ENCODE measurements at places on chromosomes 1 and 21.

DNA sequence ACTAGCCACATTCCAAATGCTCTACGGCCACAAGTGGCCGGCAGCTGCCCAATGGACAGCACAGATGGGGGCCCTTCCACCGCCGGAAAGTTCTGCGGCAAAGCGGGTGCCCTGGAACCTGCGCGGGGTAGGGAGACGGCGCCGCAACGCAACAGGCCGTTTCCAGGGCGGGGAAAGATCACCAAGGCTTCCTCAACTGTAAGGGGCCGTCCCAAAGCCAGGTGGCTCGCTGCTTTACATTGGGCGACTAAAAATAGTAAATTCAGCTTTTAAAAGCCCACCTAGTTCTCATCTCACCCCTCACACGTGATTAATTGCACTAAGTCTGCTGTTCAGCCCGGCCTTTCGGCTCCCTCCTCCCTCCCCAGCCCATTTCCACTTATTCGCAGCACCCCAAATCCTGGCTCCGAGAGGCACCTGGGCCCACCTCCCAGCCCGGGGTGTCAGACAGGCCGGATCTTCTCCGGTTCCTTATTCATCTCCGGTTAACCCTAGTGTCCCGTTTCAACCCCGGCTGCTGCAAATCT, 643 bp downstream of the CFAP298 start:
- no peak for DNase-seq

- DNase-seq = peak; percentile 67
These were observed 28.2 kb downstream of the CTNNBIP1 start for GRCh38 chr1:9881838-9882249.

- DNase-seq = no peak
These were observed 142.7 kb downstream of the NPHP4 start for GRCh38 chr1:5849550-5849949.

- no peak for DNase-seq
These were observed 34.3 kb upstream of the CCDC27 start for GRCh38 chr1:3717715-3718601.

- DNase-seq = no peak
These were observed 27.1 kb downstream of the MAEL start for GRCh38 chr1:167016100-167016750.

DNA sequence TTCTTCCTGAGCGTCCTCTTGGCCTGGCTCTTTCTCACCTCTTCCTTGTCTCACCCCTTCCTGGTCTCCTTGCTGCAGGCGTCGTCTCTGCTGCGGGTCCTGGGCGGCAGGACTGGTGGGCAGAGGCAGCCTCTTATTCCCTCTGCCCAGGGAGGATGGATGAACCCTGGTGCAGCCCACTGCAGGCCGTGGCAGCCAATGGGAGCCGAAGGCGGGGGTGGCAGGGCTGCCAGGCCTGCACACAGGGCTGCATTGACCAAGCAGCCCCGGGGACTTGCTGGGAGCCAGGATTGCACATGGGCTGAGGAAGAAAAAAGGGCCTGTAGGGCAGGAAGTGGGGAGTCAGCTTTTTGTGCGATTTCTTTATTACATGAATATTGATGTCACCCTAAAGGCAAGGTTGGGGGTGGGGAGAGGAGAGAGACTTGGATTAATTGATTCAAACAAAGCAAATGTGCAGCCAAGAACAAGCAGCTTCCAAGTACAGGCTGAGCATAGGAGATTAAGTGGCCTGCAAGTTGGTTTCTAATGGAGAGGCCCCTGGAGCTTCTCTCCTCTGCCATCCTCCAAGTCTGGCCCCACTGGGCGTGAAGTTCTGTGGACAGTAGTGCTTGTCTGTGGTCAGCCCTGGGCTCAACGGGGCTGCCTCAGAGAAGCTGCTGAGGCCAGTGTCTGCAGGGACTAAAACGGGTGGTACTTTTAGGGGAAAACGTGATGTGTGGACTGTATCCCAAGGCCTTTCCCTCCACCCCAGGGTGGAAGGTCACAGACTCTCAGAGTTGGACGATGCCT, at the start of gene S100B:
Gene S100B (minus strand): TSS at position 108 of the 792 bp plus-strand sequence. CDS start 2,667 bp downstream, outside the sequence.
- DNase-seq = no peak

GRCh38 chr1:203165800-203166161, 9.8 kb downstream of the MYBPH start:
- DNase-seq = no peak
